ENCODE measurements at places on chromosomes 12 and 14.

GRCh38 chr12:21642707-21643389 is 14.8 kb downstream of the LDHB start:
- DNase-seq, result no peak

DNA sequence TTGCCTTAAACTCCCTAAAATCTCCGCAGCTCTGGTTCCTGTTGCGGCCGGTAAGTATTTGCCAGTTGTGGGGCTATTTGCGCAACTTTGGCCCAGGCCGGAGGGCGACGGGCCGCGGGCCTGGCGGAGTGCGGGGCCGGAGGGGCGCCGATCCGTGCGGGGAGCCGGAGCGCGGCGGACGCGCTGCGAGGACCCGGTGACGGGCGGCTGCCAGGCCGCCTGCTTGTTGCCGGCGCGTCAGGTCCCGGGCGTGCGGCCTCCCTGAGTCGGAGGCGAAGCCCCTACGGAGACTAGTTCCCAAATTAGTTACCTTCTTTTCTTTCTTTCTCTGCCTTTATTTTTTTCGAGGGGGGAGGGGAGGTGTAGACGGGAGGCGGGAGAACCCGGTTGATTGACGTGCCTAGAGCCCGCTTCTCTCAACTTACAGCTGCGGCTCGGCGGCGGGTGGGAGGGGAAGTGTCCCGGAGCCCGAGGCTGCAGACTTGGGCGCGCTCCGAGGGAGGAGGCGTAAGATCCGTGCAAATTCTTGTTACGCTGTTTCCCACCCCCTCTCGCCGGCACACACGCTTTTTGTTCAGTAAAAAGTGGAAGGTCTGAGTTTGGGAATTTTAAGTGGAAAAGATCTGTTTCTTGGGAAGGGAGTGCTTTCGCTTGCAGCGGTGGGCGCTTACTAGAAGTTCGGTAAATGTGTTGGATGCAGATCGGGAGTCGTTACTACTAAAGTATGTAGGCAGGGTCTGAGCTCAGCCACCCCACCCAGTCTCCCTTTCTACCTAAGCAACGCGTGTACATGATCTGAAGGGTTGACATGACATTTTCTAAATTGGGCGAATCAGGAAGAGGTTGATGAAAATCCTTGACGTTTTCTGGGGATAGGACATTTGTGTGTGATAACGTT is 576 bp downstream of the ZBTB1 start:
- peak; percentile 54 for DNase-seq

DNA sequence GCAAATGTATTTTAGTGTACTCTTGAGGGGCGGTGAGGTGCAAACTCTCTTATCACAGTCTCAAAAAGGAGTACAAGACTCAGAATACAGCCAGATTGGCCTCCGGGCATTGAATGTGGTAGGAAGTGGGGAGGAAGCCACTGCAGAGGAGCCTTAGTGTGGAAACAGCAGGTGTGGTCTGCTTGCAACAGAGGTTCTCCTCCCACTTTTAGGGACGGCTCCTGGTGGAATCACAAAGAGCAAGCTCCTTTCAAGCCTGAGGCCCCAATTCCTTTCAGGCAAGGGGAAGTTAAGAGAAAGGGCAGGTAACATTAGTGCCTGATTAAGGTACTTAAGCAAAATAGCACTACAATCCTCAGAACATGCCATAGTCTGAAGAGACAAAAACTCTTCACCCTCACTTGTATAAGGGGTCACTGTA is 23.7 kb upstream of the SLC2A3 start:
- peak; percentile 55 for DNase-seq

DNA sequence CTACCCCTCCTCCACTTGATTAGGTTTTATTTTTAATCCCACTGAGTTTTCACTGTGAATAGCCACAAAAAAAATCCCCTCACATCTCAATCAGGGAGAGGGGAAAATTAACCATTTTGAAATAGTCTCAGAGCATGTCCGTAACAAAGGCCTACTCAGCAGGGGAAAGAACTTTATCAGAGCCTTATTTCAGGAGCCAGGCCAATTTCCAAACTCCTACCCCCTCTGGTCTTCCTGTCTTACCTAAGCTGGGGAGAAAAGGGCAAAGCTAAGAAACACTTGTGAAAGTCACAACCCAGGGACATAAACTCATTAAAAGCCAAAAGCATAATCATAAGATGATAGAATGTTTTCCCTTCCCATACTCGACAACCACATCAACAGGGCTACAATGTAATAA is 260.3 kb upstream of the DIO3 start:
- no peak for DNase-seq

- DNase-seq, result no peak
Measured at GRCh38 chr14:39991041-39991440, 558.8 kb upstream of the FBXO33 start.

DNA sequence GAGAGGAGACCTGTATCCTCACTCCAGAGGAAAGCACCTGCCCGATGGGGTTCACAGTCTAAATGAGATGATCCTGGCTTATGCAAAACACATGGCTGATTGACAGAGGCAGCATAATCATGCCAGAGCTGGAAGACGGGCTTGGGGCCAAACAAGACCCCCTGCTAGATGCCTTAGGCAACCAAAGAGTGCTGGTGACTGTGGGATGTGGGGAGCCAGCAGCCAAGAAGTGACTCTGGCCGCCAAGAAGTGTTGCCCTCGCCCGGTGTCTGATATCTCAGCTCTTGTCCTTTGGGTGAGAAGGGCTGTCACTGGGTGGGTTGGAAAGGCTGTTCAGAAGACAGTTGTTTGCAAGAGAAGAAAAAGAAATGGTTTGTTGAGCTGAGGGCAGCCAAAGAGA is 56.7 kb downstream of the PLEKHG3 start:
- DNase-seq, result no peak

DNA sequence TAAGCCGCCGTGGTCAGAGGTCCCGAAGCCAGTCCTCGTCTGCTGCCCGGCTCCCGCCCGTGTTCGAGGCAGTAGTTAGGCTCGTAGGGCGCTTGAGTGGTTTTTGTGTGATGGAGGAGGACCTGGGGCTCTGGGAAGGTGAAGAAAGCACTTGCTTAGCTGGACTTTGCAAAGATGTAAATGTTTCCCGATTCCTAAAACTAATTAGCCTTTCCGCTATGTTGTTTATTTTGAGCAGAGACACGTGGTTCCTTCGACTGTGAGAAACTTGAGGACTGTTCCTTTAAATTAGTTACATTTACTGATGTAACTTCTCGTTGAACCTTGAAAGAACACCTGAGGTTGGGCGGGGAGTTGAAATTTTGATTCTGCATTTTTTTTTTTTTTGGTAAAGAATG is 33.9 kb downstream of the MIA2 start:
- no peak for DNase-seq

DNA sequence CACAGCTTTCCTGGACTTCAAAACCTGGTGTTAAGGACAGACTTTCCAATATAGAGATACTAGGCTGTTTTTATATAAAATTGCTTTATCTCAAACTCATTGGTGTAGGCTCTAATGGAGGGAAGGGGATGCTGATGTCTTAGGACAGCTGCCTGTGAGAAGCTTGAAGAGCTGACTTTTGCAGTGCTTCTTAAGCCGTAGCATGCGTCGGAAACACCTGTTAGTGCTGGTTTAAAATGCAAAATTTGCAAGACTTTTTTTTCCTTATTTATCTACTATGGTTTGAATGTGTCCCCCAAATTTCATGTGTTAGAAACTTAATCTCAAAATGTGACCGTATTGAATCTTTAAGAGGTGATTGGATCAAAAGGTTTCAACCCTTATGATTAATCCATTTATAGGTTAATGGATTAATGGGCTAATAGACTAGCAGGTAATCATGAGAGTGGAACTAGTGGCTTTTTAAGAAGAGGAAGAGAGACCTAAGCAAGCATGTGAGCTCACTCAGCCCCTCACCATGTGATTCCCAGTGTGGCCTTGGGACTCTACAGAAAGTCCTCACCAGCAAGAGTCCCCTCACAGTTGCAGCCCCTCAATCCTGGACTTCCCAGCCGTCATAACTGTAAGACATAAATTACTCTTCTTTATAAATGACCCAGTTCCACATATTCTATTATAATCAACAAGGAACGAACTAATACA is 60.9 kb upstream of the FUT8 start:
- DNase-seq, result no peak

DNA sequence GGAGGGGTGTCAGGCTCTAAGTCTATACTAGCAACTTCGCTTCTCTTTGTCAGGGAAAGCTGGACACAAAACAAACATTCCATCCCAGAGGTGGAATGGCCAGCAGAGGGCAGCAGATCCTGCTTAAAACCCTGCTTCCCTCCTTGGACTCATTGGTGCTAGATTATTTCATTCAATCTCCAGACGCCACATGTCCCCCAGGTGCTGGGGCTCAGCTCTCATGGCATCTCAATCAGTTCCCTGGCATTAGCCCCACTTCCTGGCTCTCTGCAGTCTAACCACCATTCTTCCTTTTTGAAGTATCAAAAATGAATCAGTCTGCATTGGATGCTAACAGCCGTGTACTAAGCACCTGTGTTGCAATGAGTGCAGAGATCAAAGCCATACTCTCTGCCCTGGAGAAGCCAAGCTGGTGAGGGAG is 8.1 kb upstream of the PPP1R1A start:
- DNase-seq, result peak; percentile 34

DNA sequence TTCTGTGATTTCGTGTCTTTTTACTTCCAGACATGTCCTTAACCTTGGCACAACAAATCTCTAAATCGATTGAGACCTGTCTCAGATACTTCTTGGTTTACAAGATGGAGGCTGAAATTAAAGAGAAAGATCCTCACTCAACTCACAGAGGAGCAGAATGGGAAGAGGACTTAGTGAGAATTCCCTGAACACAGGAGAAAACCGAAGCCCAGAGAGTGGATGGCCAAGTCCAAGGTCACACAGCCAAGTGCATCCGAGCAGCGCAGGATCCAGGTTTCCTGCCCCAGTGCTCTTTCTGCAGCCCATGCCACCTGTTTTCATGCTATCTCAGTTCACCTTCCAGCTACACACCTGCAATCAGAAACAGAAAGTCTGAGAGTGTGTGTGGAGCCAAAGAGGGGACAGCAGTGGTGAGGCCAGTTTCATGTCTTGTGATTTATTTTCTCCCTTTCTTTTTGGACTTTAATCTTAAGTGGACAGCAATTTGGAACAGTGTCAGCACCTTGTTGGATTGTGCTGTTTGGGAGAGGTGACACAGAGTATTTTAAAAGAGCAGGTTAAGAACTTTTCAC is 22.9 kb upstream of the TCL1B start:
- no peak for DNase-seq

- DNase-seq, result no peak
Measured at GRCh38 chr14:36617824-36618223, 35.4 kb upstream of the NKX2-8 start.

DNA sequence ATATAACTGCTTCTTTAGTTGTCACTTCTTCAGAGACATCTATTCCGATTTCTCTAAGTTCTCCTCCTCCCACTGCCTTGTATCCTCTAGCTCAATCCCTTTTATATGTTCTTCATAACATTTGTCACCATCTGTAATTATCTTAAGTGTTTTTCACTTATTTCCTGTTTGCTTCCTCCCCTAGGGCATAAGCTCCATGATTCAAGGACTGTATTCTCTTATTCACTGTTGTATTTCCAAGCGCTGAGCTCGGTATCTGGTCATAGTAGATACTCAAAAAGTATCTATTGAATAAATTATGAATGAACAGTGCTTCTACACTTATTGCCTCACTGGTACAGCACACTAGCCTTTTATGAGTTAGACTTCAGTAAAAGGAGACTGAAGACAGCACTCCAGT is 109.0 kb upstream of the TMPO start:
- no peak for DNase-seq

DNA sequence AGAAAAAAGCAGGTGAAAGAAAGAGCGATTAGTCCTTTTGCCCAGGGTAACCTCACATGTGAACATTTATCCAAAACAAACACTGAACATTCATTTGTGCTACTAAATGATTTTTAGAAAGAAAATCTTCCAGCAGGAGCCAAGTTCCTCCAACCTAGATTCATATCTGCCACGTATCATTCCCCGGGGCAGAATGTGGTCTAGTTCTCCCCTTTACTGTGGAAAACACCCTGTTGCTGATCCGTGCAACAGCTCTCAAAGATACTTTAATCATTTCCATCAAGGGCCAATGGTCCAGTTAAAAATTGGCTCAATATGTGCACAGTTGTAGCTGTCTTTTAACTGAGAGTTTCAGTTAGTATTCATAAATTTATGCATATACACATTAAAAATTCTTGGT is 479.1 kb downstream of the ATP23 start:
- DNase-seq, result no peak

DNA sequence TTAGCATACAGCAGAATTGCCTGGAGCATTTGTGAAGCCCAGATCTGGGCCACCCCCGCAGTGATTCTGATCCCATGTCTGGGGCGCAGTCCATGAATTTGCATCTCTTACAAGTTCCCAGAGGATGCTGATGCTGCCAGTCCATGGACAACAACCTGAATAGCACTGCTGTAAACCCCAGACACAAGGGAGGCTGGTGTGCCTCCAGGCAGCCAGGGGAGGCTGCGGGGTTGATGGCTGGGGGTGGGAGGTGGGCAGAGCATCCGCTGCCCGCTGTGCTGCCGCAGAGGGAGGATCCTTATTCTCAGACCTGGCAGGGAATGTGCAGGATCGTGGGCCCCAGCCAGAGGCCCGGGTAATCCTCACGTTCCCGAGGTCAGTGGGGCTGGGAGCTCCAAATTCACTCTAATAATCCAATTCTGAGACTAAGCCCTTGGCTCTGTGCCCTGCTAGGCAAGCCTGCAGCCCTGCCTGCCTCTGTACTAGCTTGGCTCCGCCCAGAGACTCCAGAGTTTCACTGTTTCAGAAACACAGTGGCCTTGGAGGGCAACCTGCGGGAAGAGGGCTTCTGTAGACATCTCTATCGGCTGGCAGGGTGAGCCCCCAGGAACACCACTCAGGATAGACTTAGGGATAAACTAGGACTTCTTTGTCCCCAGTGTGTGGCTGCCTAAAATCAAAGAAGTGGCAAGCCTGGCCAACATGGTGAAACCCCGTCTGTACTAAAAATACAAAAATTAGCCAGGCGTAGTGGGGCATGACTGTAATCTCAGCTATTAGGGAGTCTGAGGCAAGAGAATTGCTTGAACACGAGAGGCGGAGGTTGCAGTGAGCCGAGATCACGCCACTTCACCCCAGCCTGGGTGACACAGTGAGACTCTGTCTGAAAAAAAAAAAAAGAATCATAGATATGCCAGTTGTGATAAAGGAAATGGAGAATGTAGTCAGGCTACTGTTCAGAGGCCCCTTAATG is 17.8 kb upstream of the MLEC start:
- no peak for DNase-seq

DNA sequence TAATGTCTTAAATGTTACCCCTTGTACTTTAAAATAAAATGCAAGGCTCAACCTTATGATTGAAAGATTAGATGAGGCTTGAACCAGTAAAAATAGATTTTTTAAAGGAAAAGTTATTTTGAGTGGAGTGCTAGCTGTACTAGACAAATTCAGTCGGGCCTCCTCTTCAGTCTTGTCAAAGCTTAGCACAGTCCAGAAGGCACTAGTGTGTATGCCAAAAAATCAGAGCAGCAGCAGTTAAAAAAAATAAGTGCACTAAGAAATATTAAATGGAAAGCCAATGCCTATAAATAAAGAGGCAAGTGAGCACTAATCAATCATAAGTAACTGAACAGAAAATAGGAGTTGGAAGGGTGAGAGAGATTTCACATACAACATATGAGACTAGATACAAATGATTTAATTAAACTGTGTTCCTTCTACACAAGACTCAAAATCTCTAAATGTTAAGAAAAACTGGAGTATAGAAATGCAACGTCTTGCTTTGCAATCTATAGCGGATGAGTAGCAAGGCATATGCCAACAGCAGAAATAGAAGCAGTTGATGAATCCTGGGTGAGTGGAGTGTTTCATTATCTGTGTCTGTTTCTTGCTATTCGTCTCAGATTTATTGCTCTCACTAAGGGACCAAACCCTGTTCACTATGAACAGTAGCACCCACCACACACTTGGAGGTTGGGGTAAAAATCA is 172.1 kb downstream of the ETNK1 start:
- DNase-seq, result no peak

- no peak for DNase-seq
Measured at GRCh38 chr12:132432721-132433577, 57.0 kb upstream of the FBRSL1 start.

Measured in activated CD4-positive, alpha-beta T cell treated with anti-CD3 and anti-CD28 coated beads, Interleukin-2, amount 50 U/mL, for 24 hours (primary cell).